ENCODE measurements at places on chromosomes 12 and 14. TPM values are rescaled to one million over a fixed set of nuclear protein-coding genes. Genes with fewer than 3 reads are reported as not detected.
A peak's percentile ranks its signal among the peaks of the same experiment; 100 is the strongest.

GRCh38 chr14:44505588-44505987, 1.5 kb downstream of the FSCB start:
- DNase-seq = no peak

DNA sequence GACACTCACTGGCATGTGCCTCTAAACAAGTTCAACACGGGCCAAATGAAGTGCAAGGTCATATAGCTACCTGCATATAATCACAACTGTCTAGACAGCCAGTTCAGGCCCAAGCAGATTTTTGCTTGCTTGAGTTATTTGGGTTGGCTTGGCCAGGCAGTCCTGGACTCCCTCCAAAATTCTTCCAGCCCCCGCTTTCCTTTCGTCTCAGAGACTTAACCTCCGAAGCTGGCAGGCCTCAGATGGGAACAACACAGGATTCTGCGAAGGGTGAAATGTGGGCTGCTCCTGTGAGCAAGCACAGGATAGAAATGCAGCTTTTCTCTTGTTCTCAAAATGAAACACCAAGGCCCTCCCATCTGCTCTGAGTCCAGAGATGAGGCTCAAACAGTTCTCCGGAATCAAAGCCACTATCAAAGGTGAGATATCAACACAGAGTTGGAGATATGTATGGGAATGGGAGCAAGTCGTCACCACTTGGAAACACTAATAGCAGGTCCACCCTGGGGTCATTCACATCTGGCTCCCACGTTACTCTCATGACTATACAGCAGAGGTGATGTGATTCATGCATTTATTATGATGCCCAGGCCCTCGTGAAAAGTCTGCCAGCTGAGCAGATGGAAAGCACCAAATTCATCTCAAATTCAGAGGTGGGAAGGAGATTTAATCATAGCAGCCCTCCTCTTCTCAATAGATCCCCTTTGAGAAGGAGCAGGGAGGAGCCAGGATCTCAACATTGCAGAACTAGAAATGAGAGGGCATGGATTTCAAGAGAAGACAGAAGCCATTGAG, 389.8 kb downstream of the NUAK1 start:
- no peak for DNase-seq

DNA sequence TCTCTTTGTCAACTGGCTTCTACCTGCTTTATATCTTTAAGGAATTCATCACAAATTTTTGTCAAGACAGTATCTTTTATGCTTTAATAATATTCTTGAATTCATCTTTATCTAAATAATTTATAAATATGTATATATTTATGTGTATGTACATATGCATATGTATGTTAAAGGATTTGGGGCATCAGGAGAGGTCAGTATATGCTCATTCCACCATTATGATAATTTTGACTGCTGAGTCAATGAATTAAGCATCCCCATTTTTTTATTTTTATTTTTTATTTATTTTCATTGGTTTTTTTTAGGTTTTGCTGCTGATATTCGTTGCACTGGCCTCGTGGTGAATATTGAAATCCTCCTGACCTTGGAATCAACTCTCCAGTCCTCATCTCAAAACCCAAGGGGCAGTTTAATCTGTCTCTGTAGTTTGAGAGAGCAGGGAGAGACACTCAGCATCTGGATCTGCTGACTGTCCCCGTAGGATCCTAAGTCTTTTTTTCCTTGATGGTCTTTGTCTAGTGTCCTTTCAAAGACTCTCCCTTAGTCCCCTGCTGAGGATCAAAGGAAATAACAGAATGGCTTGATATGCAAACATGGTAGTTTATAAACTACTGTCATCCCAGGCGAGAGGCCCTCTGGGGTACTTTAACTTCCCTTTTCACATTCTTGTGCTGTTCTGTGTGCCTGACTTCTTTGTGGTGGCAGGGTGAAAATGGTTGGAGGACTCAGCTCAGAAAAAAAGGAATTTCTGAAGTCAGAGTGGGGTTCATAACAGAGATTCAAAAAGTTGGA, 218.7 kb downstream of the DIO2 start:
- DNase-seq = no peak

DNA sequence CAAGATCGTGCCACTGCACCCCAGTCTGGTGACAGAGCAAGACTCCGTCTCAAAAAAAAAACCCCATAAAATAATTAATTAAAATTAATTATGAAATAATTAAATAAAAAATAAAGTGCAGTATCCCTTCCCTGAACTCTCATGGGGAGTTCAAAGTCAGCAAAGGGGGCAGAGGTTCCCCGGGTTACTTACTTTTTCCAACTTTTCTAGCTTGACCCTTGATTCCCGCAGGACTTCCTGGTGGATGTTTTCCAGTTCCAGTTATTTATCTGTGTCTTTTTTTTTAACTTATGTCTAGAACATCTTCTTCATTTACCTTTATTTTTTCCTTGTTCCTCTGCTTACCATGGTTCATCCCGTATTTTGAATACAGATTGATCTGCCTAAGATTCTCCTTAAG, 197.4 kb downstream of the EPS8 start:
- no peak for DNase-seq

GRCh38 chr14:93011141-93011529, 88.2 kb downstream of the CHGA start:
- no peak for DNase-seq

GRCh38 chr12:106634206-106634605, 51.4 kb downstream of the RFX4 start:
- no peak for DNase-seq

DDX55 gene
- 48.7 TPM for total RNA-seq

DNA sequence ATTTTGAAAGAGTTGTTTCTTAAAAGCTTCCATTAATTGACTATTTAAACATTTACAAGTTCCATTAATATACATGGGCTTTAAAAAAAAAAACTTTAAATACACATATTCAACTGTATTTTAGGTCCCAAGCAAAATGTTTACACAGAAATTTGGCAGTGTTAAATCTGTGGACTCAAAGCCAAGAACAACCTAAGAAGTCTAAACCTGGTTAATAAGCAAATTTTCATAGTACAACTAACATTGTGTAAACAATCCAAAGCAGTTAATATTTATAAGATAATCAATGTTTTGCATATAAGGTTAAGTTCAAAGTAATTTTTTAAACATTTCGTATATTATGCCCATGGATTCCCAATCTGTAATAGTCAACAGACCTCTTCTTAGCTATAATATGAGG, 77.0 kb downstream of the EPS8 start:
- DNase-seq = no peak

KRT2 gene
- total RNA-seq = not detected

- no peak for DNase-seq
Measured at GRCh38 chr14:80003138-80003537, 208.2 kb downstream of the DIO2 start.

KRT75 gene
- total RNA-seq = not detected

SLC11A2 gene
- 18.6 TPM for total RNA-seq

DNA sequence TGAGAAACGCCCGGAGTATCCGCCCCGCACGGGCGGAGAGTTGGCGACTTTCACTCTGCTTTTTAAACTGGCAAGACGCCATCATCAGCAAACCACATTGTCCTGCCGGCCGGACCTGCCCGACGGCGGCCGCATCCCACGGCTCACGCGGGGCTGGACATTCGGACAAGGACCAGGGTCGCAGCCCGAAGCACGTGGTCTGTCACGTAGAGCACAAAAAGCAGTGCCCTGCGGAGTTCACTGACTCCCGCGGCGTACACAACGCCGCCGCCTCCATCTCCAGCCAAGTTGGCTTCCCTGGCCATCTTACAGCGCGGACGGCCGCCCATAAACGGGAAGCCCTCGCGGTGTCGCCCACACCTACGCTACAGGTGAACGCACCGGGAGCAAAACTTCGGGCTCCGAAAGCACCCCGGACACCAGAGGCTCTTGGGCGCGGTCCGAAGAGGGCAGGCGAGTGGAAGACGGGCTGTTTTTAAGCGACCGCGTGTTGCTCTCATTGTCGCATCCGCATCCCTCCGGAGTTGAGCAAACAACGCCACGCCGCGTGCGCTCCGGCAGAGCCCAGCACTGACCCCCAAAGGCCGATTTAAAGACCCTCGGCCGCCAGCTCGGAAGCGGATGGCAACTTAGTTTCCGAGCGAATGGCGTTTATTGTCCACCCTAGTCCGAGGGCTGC, 966 bp downstream of the SINHCAF start:
- peak; percentile 46 for DNase-seq

DNA sequence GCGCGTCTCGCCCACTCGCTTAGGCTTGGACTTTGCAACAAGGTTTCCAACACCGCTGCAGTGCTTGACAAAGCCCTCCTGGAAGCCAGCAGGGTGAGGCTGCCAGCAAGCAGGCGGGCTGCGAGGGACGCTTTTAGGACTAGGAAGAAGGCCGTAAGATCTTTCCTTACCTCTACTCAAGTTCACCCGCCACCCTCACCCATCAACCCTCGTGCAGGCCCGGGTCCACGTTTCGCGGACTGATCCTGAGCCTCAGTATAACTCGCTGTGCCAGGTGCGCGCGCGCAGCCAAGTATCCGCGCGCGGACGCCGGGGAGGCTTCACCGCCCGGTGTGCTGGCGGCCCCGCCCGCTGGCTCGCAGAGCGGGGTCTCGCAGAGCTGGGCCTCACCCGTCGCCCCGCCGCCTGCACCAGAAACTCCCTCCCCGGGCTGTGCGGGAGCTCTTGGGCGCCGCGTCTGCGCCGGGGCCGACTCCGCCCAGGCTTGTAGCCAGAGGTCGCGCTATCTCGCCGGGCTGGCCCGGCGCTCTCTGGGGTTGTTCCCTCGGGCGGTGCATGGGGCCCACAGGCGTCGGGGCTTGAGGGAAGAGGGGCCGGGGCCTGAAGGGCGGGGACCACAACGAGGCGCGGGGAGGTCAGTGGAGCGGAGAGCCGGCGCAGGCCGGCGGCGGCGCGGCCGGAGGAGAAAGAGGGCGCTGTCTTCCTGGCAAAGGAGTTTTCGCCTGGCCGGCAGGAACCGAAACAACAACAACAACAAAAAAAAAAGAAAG, 7.6 kb upstream of the SIX1 start:
- DNase-seq = peak; percentile 39

DNA sequence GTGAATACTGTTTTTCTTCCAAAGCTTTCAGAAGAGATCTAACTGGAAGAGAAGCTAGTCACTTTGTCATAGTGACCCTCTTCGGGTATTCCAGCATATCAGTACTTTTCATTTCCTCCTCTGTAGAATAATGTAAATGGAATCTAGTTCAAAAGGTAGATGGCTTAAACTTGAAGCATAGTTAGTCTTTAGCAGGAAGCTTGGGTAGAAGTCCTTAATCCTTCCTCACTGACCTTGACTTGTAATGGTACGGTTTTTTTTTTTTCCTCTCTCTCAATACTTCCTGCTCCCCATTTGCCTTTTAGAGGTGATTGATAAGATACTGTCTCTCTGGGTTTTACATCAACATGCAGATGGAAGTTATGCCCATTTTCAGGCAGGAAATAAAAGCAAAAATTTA, 1.7 kb downstream of the FBXO34 start:
- no peak for DNase-seq

DNA sequence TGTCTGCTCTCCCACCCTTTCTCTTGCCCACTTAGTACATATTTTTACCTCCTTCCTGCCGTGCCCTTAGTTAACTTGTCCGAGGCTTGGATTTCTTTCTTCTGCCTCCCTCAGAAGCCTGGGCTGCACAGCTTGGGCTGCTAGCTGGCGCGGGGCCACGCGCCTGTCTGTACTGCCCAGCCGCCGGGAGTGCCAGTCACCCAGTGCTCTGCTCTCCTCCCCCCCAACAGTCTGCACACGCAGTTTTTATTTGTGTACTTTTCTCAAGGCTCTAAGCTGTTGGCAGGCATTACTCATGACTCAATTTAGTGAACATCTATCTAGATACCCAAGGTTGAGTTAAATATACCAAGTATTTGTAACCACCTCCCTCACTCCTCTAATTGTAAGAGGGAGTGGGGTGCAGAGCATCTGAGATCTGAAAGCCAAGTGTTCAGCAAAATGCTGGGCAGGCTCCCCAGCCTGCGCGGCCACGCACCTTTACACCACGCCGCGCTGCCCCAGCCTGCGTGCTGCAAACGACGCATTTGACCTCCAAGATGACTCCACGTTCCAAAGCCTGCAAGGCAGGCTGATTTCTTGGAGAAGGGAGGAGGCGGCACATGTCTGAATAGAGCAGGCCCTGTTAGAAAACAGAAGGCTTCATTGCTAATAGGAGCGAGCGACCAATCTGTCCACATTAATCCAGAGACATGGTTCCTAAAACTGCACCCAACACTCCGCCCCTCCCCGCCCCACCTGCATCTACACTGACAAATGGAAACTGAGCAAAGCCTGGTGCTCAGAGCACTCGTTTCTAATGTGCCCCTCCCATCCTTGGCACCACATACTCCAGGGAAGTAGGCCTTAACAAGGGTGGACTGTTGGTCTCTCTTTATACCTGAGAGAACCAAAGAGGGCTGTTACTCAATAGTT, 18.2 kb upstream of the CACNA2D4 start:
- no peak for DNase-seq

DNA sequence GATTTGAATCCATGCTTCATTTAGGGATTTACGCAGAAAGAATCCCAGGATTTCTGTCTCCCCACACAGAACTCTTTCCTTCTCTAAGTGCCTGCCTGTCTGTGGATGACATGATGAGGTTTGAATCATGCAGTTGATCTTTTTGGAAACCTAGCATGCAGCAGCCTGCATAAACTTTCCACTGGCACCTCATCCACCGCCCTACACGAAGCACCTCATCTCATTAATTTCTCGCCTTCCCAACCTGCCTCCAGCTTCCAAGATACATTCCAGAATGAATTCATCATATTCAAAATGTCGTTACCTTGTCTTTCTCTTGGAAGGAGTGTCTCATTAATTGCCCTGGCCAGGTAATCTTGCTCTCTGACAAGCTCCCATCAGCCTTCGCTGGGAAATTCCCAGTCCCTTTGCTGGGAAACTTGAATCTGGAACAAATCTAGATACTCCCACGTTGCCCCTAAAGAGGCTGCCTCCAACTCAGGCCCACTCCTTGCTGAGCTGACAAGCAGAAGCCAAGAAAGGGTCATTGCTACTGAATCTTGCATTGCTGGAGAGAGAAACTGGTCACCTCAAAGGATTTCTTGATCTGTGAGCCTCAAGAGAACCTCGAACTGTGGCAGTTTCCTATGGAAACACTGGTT, 48.2 kb downstream of the SERPINA3 start:
- DNase-seq = no peak

OR9K2 gene
- total RNA-seq = not detected

PLEKHD1 gene
- total RNA-seq = not detected

DNA sequence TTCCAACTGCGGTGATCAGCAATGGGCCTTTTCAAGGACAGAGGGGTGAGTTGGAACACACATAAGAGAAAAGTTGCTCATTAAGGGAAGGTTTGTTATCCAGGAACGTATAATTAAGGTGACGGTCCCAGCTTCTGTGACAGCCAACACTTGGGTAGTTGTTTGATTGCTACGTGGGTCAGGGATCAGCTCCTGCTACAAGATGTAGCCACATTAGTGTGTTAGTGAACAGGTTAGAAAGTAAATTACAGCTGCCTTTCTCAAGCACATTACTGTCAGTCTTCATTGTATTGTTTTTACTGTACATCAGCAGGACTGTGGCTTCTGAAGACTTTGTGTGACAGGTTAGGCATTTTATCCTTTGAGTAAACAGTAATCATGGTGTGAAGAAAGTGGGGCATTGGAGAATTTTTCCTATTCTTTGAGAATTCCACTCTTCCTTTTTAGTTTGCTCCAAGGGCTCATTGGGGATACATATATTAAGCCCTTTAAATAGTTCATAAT, 230.5 kb downstream of the EGLN3 start:
- no peak for DNase-seq

Data from activated naive CD4-positive, alpha-beta T cell treated with anti-CD3 and anti-CD28 coated beads for 36 hours (primary cell).